ENCODE measurements at places on chromosomes 11 and 22. TPM values are rescaled to one million over a fixed set of nuclear protein-coding genes. Genes with fewer than 3 reads are reported as not detected.

The GRIK4 gene
- total RNA-seq, result 8.4 TPM

DNA sequence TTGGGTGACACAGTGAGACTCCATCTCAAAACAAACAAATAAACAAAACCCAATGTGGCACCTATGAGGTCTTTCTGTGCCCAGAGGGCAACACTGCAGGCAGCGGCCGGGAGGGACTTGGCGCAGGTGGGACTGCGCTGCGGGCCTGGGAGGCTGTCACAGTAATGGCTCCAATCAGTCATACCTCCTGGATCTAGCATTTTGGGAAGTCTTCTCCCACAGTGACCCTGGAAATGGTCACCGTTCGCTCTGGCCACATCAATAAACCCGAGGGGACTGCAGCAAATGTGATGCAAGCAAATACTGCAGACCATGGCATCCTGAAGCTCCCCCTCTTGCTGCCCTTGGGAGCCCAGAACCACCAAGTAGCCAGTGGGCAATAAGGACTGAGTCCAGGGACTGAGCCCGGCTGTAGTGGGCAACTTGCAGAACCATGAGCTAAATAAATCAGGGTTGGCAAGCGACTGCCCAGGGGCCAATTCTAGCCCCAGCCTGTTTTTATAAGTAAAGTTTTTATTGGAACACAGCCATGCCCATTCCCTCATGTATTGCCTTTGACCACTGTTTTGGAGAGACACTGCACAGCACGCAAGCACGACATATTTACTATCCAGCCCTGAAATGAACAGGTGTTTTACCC is 15.4 kb downstream of the SHANK2 start:
- DNase-seq, result peak; percentile 58

GRCh38 chr22:24359452-24360120 is 67.8 kb upstream of the ADORA2A start:
- no peak for DNase-seq

GRCh38 chr22:49958931-49959781 is 1.4 kb upstream of the PIM3 start:
- DNase-seq, result peak; percentile 81

The CDCA5 gene
- 1.8 TPM for total RNA-seq

GRCh38 chr22:36331912-36332622 is 55.7 kb downstream of the MYH9 start:
- peak; percentile 82 for DNase-seq

The OR51E2 gene
- not detected for total RNA-seq

DNA sequence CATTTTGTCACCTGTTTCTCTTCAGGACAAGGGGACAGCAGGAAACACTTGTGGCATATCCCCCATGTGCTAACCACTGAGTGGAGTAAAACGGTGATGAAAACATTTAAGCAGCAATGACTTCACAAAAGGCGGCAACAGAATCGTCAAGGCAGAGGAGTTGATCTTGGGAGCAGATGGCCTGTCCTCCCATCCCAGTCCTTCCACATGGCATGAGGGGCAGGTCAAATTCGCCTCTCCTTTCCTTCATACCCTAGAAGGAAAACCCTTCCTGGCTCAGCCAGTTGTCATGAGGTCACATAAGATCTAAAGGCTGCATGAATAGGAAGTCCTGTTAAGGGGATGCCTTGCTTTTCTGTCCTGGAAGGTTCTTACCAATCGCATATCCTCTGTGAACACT is 169.1 kb downstream of the MAML2 start:
- DNase-seq, result no peak

DNA sequence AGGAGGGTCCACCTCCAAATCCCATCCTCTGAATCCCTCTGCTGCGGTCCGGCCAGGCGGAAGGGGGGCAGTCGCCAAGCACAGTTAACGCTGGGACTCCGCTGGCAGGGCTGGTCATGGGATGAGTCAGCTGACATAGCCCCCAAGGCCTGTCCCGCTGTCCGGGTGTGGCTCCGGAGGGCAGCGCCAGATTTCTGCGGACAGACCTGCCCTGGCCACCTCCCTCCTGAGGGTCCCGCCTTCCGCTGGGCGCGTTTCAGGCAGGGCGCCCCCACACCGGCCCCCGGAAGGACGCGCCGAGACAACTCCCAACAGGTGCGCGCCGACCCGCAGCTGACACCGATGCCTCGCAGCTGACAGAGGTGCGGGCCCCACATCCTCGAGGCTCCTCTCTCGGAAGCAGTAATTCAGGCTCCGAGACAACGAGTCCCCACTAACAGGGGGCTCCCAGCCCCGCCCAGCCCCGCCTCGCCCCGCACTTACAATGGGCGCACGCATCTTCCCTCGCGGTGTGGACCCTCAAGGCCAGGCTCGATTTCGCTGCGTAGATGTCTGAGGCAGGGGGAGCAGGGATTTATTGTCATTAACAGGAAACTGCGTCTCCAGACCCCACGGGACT is 607 bp downstream of the PLAAT3 start:
- DNase-seq, result peak; percentile 71

Measured in upper lobe of left lung (tissue), 6 donors.